ENCODE measurements at places on chromosomes 5 and 9. TPM values are rescaled to one million over a fixed set of nuclear protein-coding genes. Genes with fewer than 3 reads are reported as not detected.

PCDHA9 gene
- not detected for total RNA-seq

DNA sequence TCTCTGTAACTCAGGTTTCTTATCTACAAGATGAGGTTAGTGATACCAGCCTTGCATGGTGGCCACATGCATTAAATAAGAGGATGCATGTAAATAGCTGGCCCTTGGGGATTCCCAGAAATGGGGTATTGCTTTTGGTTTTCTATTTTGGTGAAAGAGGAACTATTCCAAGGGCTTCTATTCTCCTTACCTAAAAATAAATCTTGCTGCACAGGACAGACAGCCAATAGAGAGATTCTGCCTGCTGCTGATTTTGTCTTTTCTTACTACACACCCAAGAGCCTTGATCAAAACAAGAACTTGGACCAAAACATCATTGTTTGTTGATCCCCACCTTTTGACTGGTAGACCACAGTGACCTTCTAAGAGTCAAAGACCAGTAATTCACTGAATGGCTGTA is 161.8 kb downstream of the PJA2 start:
- no peaks in the 10 kb centered on the region for H3K27me3 ChIP-seq
- no peaks in the 10 kb centered on the region for H3K36me3 ChIP-seq
- no peak for DNase-seq
- no peak overlapping the region for H3K4me3 ChIP-seq
- no peak overlapping the region for H3K27ac ChIP-seq

- H3K27ac ChIP-seq = no peak overlapping the region
- no peak overlapping the region for H3K4me3 ChIP-seq
- no peaks in the 10 kb centered on the region for H3K36me3 ChIP-seq
- H3K4me1 ChIP-seq = no peaks in the 10 kb centered on the region
These were observed 144.6 kb upstream of the ZNF366 start for GRCh38 chr5:72651779-72652178.

- DNase-seq = no peak
- no peaks in the 10 kb centered on the region for H3K27me3 ChIP-seq
- peaks cover 32% of the 10 kb centered on the region for H3K4me1 ChIP-seq
- no peak overlapping the region for H3K4me3 ChIP-seq
- H3K36me3 ChIP-seq = no peaks in the 10 kb centered on the region
These were observed 75.1 kb downstream of the AMBP start for GRCh38 chr9:114002986-114003350.

- no peak overlapping the region for H3K27ac ChIP-seq
- no peaks in the 10 kb centered on the region for H3K27me3 ChIP-seq
- DNase-seq = no peak
- H3K4me1 ChIP-seq = no peaks in the 10 kb centered on the region
- H3K36me3 ChIP-seq = no peaks in the 10 kb centered on the region
- H3K4me3 ChIP-seq = no peak overlapping the region
These were observed 734.9 kb downstream of the DTWD2 start for GRCh38 chr5:118253225-118254061.

GRCh38 chr5:39063037-39063436 is 11.2 kb downstream of the RICTOR start:
- no peak overlapping the region for H3K4me3 ChIP-seq
- peaks cover 11% of the 10 kb centered on the region for H3K36me3 ChIP-seq
- H3K27ac ChIP-seq = no peak overlapping the region
- H3K4me1 ChIP-seq = peaks cover 50% of the 10 kb centered on the region
- no peak for DNase-seq
- H3K27me3 ChIP-seq = no peaks in the 10 kb centered on the region

ASTN2 gene
- total RNA-seq = 2.8 TPM

SLC31A2 gene
- 25.3 TPM for total RNA-seq

- H3K36me3 ChIP-seq = no peaks in the 10 kb centered on the region
- no peak for DNase-seq
- peaks cover 18% of the 10 kb centered on the region for H3K27me3 ChIP-seq
- peaks cover 12% of the 10 kb centered on the region for H3K4me1 ChIP-seq
These were observed 5.1 kb downstream of the GLDC start for GRCh38 chr9:6640268-6641051.

SLC27A6 gene
- 33.5 TPM for total RNA-seq
